Tibial nerve (tissue), 4 donors: ENCODE measurements at places on chromosomes 1 and 21.

- H3K27ac ChIP-seq: no peak overlapping the region
- no peaks in the 10 kb centered on the region for H3K27me3 ChIP-seq
- DNase-seq: no peak
These were observed 103.0 kb downstream of the SNX7 start for GRCh38 chr1:98764485-98764884.

- no peak overlapping the region for H3K4me3 ChIP-seq
- no peak for DNase-seq
- no peaks in the 10 kb centered on the region for H3K4me1 ChIP-seq
- no peaks in the 10 kb centered on the region for H3K36me3 ChIP-seq
- H3K27ac ChIP-seq: no peak overlapping the region
These were observed 62.6 kb downstream of the SUSD4 start for GRCh38 chr1:223301371-223301770.

DNA sequence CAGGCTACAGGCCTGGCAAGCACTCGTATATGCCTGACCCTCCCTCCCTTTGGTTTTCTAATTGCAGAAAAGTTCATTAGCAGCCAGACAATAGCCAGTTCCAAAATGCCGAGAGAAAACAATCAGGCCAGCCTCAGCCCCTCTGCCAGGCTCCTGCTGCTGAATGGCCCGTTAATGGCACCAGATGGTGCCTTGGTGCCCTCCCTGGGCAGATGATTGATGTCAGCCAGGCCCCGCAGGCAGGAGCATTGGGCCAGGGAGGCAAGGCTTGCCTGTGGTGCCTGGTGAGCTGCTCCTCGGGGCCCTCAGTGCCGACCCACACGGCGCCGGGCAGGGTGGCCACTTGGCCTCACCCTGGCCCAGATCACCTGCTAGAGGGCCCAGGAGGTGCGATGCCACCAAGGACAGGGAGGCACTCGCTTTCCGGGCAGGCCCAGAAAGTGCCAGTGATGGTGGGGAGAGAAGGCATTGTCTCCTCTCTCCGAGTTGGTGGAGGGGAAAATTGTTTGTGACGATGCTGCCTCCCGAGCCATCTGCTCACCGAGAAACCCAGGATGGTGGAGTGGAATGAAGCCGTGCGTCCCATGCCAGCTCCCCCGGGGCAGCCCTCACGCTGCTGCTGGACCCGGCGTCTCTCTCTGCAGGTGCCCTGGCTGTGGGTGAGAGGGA, 28.1 kb downstream of the QSOX1 start:
- no peaks in the 10 kb centered on the region for H3K36me3 ChIP-seq
- no peak overlapping the region for H3K27ac ChIP-seq
- H3K4me3 ChIP-seq: no peak overlapping the region
- H3K4me1 ChIP-seq: no peaks in the 10 kb centered on the region
- H3K27me3 ChIP-seq: no peaks in the 10 kb centered on the region

- H3K4me3 ChIP-seq: no peak overlapping the region
- no peaks in the 10 kb centered on the region for H3K4me1 ChIP-seq
- no peaks in the 10 kb centered on the region for H3K36me3 ChIP-seq
- H3K27me3 ChIP-seq: no peaks in the 10 kb centered on the region
These were observed 368.8 kb upstream of the TMPRSS15 start for GRCh38 chr21:18772404-18772803.

DNA sequence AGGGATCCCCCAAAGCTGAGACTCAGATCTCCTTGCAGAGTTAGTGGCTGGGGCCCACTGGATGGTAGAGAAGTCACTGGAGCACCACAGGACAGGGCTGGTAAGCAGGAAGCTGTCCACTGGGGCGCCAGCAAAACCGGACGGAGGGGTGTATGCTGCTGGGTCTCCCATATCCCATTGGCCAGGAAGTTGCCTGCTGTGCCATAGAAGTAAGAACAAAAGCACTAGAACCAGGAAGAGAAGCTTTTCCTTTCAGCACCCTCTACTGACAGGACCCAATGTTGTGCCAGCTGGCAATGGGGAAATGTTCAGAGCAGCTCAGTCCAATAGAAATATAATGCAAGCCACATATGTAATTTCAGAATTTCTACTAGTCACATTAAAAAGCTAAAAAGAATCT, 146.6 kb downstream of the SPATA46 start:
- H3K27ac ChIP-seq: no peak overlapping the region
- H3K36me3 ChIP-seq: no peaks in the 10 kb centered on the region
- DNase-seq: no peak
- H3K4me3 ChIP-seq: no peak overlapping the region
- H3K27me3 ChIP-seq: no peaks in the 10 kb centered on the region

DNA sequence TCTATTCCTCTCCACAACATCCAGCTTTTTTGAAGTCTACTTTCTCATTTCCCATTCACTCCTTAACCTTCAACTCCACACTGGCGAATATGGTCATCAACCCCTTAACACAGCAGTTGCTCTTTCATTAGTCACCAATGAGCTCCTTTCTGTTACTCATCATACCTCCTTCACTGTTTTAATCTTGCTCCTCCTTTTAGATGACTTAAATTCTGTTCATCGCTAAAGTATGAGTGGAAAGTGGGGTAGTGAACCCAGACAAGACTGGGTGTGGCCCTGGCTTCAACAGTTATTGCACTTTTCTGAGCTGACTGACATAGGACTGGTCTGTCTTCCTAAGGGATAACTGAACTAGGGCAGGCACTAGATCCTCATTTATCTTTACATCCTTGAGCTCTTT, 51.3 kb downstream of the AKT3 start:
- H3K36me3 ChIP-seq: no peaks in the 10 kb centered on the region
- no peak overlapping the region for H3K4me3 ChIP-seq
- H3K4me1 ChIP-seq: peaks cover 4% of the 10 kb centered on the region
- no peak for DNase-seq
- H3K27ac ChIP-seq: no peak overlapping the region
